ENCODE measurements at places on chromosomes 4 and X. TPM values are rescaled to one million over a fixed set of nuclear protein-coding genes. Genes with fewer than 3 reads are reported as not detected.

The TMEM271 gene
- not detected for total RNA-seq

The TENM3 gene
- 22.7 TPM for total RNA-seq

The CFP gene
- 0.81 TPM for total RNA-seq

The GYPB gene
- total RNA-seq: not detected

The CT55 gene
- not detected for total RNA-seq

The CLIC2 gene
- total RNA-seq: 0.56 TPM

The TEC gene
- 0.28 TPM for total RNA-seq

The MAGEA9B gene
- total RNA-seq: not detected

The SHOX gene
- not detected for total RNA-seq

The VCX gene
- not detected for total RNA-seq

The NUDT10 gene
- 0.94 TPM for total RNA-seq

The CLCN5 gene
- 5.5 TPM for total RNA-seq

The UTP3 gene
- 28.5 TPM for total RNA-seq

The CD99L2 gene
- total RNA-seq: 24.0 TPM

The ABHD18 gene
- total RNA-seq: 5.1 TPM
